HT-29 (cell line): ENCODE measurements at places on chromosomes 2 and 18. TPM values are rescaled to one million over a fixed set of nuclear protein-coding genes. Genes with fewer than 3 reads are reported as not detected.

Gene PCARE
- total RNA-seq, result not detected in 2 replicates

DNA sequence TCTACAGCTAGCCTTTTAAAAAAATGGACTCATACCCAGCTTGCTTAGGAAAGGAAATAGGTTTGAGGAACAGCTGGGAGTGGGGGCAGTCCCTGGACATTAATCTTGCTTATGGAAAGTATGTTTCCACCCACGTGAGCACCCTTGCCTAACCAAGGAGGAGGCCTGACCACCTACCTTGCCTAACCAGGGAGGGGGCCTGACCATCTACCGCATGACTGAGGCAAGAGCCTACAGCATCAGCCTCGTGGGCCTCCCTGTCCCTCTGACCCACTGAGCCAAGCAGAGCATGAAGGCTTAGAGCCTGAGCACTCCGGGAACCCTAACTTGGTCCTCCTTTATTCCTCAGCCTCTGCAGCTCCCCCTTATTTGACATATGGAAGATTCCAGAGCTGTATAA lies 20.2 kb downstream of the PRKAG3 start:
- no peak for DNase-seq

- DNase-seq, result no peak
Observed at GRCh38 chr2:106157416-106157815, 36.7 kb downstream of the UXS1 start.

DNA sequence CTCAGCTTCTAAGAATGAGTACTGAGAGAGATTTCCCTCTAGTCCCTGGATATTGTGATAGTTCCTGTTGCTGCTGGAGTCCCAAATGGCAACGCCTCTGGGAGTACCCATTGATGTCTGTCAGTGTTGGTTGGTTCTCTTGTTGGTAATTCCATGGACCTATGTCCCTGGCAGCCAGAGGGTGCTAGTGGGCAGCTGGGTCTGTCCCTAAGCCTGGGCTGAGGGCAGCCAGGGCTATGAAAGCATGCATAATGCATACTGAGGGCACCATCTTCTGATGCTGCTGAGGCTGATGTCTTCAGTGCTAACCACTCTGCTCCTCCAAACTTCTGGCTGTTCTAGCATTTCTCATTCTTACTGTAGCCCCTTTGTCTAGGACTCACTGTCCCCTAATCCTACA lies 35.9 kb downstream of the NABP1 start:
- peak; percentile 43 for DNase-seq

DNA sequence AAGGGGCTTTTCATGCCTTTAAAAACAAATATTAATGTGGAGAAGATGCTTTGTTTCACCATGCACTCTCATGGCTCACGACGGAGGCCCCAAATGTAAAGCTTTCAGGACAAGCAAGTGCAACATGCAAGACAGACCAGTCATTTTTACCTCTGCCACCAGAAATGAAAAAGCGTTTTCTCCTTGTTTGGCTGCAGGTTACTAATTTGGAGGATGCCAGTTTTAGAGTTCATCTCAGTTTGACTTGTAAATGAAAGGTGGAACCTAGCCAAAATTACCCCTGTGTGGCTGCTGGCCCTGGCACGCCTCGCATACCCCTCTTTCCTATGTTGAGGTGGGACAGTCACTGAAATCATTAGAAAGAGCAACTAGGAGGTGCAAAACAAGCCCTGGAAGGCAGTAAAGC lies 138.6 kb downstream of the BCL2 start:
- DNase-seq, result no peak

DNA sequence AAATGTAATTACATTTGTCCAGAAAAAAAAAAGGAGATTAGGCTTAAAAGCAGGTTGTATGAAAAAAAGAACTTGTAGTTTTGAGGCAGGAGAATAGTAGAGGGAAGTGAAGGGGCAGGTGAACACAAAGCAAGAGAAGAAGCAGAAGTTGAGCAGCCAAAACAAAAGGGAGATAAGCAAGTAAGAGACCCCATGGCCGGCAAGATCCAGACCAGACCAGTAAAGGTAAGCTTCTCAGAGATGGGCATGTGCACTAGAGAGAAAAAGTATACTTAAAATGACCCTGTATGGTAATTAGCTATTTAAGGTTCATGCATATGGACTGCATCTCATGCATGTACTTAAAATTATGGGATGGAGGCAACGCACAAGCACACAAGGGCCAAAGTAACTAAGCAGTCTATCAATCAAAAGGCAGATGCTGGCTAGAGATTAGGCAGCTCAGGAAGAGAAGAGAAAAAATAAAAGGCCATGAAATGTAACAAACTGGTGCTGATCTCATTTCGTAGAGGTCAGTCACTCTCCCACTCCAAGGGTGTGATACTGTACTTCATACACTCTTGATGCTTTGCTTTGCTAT lies 9.7 kb downstream of the SIGLEC15 start:
- DNase-seq, result no peak

DNA sequence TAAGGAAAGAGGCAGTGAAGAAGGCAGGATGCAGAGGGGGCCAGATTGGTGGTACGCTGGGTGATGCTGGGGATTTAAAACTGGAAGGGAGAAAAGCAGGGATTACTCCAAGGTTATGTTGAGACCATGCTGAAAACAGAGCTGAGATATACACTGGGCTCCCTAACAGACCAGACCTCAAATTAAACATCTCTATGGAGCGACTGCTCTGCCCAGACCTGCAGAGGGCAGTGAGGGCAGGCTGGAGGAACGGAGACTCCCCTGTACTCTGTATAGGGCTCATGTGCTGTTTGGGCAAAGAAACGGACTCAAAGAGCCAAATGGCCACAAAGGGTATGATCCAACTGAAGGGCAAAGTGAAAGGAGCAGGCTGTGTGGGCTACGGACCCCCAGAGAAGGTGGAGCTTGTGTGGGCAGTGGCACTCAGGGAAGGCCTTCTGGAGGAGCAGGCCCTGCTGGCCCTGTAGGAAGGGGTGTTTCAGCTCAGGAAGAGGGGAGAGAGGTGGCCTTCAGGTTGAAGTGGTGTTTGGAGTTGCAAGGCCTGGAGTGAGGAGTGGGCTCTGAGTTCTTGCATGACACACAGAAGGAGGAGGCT lies 4.8 kb upstream of the CELF4 start:
- no peak for DNase-seq

Gene ATRAID
- 75.0 and 86.6 TPM in 2 replicates for total RNA-seq

Gene MBOAT2
- 1.2 and 2.0 TPM in 2 replicates for total RNA-seq

Gene TBC1D8
- total RNA-seq, result 30.3 and 33.4 TPM in 2 replicates

Gene CHN1
- 0.70 TPM in 1 of 2 replicates, not detected in the other for total RNA-seq

- DNase-seq, result no peak
Observed at GRCh38 chr2:37875403-37875906, 49.6 kb upstream of the RMDN2 start.

- DNase-seq, result peak; percentile 70
Observed at GRCh38 chr2:102736110-102736409, 25.8 kb upstream of the TMEM182 start.
